GOT3 (cell line): ENCODE measurements at places on chromosomes 2 and 18.

- DNase-seq = no peak
These were observed 31.8 kb downstream of the AFF3 start for GRCh38 chr2:100110614-100111000.

GRCh38 chr2:11631462-11631861 is 38.5 kb downstream of the NTSR2 start:
- DNase-seq = no peak

DNA sequence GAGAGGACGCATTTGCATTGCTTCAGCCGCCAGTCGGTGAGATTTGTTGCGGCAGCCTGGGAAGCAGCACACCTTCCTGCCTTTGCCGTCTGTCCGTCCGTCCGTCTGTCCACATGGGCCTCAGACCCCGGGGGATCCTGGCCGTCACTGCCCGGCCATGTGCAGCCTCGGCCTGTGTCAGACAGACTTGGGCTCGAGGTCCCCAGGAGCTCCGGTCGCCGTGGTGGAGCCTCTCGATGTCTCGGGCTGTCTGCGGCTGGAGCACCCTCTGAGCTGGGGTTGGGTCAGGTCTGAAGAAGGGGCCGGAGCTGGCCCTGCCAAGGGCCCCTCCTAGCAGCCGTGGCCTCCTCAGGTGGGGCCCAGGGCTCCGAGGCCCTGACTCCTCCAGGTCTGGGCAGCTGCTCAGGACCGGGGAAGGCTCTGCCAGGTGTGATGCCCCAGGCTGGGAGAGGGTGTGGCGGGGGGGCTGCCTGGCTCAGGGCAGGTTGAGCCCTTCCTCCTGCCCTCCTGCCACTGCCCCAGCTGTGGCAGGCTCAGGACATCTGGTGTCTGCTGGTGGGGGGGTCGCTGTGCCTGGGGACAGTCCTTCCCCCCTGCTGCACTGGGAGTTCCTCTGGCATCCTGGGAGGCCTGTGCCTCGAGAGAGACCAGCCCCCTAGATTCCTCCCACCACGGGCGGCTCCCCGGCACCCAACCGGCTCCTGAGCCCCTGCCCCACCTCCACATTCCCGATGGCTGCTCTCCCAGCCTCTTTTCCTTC is 11.8 kb downstream of the NEU4 start:
- no peak for DNase-seq

DNA sequence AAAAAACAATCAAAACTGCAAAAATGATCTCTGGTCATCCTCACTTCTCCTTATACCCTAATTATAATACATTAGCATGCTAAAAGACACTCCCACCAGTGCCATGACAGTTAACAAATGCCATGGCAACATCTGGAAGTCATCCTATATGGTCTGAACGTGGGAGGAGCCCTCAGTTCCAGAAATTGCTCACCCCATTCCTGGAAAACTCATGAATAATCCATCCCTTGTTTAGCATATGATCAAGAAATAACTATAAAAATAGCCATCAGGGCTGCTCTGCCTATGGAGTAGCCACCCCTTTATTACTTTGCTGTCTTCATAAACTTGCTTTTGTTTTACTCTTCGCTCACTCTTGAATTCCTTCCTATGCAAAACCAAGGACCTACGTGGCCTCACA is 5.7 kb upstream of the C2orf80 start:
- no peak for DNase-seq

DNA sequence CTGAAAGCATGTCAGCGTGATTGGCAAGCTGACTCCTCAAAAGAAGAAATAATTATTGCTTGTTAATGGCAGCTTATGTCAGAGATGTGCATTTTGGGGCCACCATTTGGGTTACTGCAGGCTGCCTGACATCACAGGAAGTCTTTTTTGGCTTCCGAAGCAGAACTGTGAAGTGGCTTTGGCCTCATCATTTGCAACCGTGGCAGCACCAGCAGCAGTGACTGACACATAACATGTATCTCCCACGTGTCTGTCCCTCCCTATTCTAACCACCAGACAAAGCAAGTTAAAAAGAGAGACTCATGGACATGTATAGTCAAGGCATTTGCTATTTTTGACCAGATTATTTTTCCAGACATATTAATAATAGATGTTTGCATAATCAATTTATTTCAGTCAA is 488.7 kb upstream of the ACVR2A start:
- no peak for DNase-seq
